ENCODE measurements at places on chromosomes 4 and X.

GRCh38 chr4:946517-947471 is 14.5 kb downstream of the TMEM175 start:
- no peak for DNase-seq

DNA sequence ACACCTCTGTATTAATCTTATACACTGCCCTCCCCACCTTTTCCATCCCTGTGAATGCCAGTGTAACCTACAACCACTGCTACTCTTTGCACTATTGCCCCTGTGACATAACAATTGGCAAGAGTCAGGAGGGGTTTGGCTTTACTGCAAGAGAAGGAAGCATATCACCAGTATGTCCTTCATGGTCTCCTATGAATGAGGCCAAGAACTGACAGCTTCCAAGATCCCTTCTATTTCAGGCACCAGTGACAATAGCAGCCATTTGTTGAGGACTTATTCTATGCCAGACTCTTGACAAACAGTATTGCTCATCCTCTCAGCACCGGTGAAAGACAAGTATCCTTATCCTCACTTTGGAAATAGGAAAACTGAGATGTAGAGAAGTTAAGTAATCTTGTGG is 363.9 kb downstream of the MID1IP1 start:
- DNase-seq: no peak

DNA sequence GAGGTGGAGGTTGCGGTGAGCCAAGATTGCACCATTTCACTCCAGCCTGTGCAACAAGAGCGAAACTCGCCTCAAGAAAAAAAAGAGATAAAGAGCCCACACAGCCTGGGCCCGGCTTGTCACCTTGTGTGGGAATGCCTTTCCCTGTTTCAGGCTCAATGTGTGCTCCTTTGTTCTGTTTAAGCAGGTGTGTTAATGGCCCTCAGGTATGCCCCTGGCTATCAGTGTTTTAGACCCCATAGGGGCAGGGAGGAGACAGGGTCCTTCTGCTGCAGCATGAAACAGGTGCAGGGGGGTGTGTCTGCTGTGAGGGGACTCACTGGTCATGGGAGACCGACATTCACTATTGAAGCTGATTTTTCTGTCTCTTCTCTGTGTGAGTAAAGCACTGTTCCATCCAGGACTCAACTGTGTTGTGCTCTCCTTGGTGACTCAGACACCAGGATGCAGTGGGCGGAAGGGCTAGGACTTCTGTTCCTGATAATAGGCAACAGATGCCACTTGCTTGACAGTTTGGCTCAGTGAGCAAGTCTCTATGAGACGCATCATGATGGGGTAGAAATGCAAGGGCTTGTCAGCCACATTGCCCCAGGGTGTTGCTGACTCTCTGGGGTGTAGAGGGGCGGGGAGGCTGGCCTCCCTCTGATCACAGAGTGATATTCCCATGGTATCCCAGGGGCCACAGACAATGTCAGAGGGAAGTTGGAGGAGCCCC is 15.6 kb upstream of the LAP3 start:
- no peak for DNase-seq

GRCh38 chr4:64614276-64614675 is 205.0 kb upstream of the TECRL start:
- DNase-seq: no peak

- DNase-seq: no peak
These were observed 551 bp upstream of the ARX start for GRCh38 chrX:25016361-25016671.

DNA sequence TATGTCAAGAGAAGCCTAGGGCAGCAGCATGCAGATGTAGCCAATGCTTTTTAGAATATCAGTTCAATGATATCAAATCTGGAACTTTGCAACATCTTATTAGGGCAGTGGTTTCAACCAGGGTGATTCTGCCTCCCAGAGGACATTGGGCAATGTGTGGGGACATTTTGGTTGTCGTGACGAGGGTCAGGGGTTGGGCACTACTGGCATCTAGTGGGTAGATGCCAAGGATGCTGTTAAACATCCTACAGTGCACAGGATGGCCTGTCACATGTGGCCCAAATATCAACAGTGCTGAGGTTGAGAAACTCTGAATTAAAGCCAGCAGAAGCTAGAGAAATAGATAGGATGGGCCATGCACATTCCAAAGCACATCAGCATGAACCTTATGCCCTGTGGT is 152.3 kb downstream of the AMELX start:
- no peak for DNase-seq

GRCh38 chr4:101621120-101621519 is 169.4 kb upstream of the BANK1 start:
- DNase-seq: no peak

- no peak for DNase-seq
These were observed 108.3 kb downstream of the AFAP1 start for GRCh38 chr4:7831330-7831729.

GRCh38 chr4:112910109-112910736 is 139.2 kb upstream of the ANK2 start:
- DNase-seq: no peak

GRCh38 chrX:55451626-55451989 is 319 bp upstream of the MAGEH1 start:
- DNase-seq: no peak

GRCh38 chr4:75015627-75016026 is 82.7 kb downstream of the PARM1 start:
- no peak for DNase-seq

GRCh38 chrX:63743596-63743995 is 41.4 kb downstream of the ARHGEF9 start:
- no peak for DNase-seq

DNA sequence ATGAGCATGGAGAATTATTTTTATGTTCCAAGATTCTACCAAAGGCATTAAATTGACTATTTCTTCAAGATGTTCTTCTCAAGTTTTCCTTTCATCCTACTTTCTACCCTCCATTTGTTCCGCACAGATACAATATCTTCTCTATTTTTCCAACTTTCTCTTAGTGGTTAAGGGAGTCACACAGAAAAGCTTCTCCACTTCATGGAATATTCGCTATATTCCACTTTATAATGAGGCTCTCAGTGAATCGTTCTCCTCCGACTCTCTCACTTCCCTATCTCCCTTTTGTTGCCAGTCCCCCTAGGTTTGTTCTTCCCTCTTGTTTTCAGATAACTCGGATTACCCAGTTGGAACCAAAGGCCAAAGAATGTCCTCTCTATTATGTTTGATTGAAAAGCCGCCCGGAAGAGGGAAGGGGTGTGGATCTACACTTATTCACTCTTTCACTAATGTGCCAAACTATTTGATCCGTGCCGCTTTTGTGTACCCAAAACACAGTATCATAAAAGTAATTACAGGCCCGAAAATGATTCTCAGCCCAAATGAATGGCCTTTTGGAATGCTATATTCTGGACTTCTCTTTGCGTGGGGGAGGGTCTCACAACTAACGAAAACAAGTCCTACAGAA is 1.2 kb downstream of the SH3D19 start:
- DNase-seq: no peak

- DNase-seq: no peak
These were observed 178.3 kb upstream of the ZIC3 start for GRCh38 chrX:137387646-137388045.

DNA sequence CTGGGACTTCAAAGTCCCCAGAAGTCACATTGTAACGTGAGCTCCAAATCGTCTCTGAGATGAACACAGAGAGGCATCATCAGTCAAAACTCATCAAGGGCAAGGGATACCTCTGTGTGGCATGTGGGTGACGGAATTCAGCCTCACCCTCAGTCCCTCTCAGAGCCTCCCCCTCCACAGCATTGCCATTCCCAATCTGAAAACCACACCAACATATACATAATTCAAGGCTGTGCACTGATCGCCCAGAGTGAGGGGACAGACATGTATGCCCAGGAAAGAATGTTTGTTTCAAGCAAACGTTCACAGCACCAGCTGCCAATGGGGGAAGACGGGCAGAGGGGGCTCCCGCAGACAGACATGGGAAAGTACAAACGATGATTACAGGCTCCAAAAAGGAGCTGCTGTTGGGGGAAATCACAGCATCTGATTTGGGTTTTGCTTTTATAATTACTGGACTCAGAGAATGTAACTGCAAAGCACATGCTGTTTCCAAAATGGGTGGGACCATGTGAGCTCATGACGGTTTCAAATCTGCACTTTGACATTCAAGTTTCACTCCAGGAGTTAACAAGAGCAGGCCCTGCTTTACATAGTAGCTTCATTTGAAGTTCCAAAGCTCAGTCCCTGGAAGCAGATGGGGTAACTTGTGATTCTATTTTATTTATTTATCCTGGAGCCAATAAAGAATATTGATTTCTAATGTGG is 88.3 kb downstream of the CLCN4 start:
- no peak for DNase-seq

DNA sequence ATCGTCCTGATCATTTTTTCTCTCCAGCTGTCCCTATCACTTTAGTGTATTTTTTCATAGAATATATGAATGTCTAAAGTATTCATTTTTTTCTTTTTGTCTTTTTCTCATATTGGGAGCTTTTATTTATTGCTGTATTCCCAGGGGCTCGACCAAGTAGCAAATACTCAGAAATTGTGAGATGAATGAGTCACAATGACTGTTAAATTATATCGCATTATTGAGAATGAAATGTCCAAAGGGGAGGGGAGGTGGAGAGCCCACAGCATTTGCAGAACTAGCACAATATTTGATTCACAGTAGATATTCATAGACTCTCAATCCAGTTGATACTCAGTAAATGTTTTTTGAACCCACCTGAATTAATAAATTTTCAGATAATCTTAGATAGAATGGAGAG is 543.6 kb upstream of the FAM241A start:
- no peak for DNase-seq

DNA sequence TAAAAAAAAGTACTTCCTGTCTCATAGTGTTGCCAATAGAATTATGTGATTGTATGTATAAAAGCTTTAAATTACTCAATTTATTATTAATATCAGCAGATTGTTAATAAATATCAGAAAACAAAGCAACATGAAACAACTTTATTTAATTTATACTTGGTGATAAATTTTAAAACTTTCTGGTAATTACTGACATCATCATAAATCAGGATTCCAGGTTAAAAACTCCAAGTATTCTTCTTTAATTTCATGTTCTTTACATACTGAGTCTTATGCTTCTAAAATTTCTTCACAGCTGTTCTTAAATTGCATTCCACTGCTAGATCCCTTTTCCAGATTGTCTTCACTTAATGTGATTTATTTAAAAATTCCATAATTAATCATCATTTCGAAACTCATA is 1224.5 kb downstream of the PCDH18 start:
- DNase-seq: no peak

DNA sequence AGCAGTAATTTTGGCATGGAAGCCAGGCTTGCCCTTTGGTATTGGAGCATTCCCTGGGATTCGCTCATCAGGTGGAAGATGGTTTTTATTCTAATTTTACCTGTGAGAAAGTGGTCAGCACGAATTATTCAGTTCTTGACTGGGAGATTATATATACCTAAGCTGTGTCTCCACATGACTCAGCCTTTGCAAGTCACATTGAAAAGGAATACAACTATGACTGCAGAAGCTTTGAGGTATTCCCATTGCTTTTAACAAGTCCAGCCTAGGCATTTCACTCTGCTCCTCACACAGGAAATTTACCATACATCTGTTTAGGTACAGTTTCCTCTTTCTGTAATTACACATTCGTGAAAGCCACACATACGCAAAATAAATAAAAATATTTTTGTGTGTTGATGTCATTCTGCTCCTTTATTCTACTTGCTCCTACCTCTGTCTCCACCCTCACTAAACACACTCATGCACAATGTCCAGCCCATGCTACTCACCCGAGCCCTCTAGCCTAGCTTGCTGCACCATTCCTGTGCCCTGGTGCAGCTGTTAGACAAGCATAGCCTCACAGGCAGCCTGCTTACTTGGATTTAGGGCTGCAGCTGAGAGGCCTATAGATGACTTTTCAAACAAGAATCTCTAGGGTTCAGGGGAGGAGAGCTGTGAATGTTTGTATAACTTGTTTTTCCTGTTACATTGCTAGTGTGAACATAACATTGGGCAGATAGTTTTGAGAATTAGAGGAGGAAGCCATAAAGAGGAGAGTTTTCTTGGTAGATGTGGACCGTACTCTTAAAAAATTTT is 504.4 kb upstream of the FAT1 start:
- no peak for DNase-seq

GRCh38 chr4:148737061-148737770 is 295.0 kb upstream of the NR3C2 start:
- DNase-seq: no peak

- no peak for DNase-seq
These were observed 42.7 kb downstream of the ASMT start for GRCh38 chrX:1657367-1658070.

- DNase-seq: no peak
These were observed 97.5 kb downstream of the KCTD8 start for GRCh38 chr4:44351069-44351468.

GRCh38 chr4:122921300-122921699 is 1.1 kb downstream of the NUDT6 start:
- no peak for DNase-seq

DNA sequence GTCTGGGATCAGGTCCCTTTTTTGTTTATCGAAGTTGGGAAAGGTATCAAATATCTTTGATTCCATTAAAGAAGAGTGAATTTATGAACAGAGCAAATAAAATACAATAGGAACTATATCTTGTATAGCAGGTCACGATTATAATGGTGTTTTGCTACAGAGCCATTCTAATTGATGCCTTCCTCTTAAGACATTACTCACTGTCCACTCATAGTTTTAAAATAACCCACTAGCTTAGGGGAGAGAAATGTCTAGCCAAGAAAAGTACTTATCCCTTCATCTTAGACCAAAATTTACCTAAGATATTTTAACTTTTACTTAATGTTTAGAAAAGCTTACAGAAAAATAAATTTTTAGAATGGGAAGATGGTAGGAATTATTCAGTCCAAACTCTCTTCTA is 112.0 kb upstream of the PABPC4L start:
- no peak for DNase-seq

GRCh38 chr4:30727409-30727808 is 7.2 kb downstream of the PCDH7 start:
- DNase-seq: no peak

- DNase-seq: no peak
These were observed 1009.8 kb downstream of the ADGRL3 start for GRCh38 chr4:62209757-62210485.

DNA sequence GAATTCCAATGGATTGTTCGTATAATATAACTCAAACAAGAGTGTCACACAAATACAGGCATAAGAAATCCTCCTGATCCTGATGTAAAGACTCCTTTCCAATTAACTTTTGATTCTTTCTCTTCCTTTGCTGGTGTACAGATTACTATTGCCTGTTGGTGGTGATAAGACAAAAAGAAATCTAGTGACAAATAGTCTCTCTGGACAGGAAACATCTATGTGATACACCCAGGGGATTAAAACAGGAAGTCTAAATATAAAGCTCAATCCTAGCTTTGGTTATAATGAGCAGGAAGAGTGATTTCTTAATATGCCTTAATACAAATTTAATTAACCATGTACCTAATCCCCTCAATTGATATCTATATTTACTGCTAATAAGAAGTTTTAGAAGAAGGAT is 45.1 kb downstream of the ARHGEF6 start:
- no peak for DNase-seq

- DNase-seq: no peak
These were observed 2.7 kb downstream of the FAT4 start for GRCh38 chr4:125317525-125317877.

DNA sequence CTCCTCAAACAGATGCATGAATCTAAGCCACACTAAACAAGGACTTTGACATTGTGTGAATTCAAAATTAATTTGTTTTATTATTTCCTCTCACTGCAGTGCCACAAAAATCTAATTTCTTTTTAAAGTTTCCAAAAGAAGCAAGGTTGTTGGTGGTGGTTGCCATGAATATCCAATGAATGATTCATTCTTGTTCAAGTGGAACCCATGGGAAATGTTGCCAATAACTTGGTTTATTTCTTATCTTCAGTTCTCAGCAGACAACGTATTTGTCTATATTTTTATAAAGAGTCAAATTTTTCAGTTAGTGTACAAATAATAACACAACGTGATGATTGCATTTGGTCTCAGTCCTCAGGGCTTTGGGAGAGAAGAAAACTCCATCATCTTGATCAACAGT is 309.4 kb upstream of the NOCT start:
- no peak for DNase-seq

All from SW 1271 (cell line).